ENCODE measurements at places on chromosomes 4 and X.

GRCh38 chr4:141705747-141706377, 69.5 kb downstream of the IL15 start:
- DNase-seq = no peak

GRCh38 chrX:103330681-103331288, 746 bp downstream of the TCEAL7 start:
- no peak for DNase-seq

DNA sequence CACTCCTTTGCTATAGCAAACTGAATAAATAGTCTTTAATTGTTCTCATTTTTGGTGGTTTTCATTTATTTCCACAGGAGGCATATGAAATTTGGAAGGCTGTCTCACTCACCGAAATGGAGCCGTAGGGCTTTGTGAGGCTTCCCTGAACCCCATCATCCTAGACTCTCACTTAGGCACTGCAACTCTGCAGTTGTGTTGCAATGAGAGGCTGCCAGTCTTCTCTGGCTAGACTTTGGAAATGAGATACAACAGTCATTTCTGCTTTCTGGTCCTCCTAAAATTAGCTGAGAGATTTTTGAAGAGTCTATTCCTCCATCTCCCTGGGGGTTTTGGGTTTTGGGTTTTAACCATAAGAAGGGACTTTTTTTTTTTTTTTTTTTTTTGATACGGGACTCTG, 146.5 kb downstream of the SH3BGRL start:
- no peak for DNase-seq

DNA sequence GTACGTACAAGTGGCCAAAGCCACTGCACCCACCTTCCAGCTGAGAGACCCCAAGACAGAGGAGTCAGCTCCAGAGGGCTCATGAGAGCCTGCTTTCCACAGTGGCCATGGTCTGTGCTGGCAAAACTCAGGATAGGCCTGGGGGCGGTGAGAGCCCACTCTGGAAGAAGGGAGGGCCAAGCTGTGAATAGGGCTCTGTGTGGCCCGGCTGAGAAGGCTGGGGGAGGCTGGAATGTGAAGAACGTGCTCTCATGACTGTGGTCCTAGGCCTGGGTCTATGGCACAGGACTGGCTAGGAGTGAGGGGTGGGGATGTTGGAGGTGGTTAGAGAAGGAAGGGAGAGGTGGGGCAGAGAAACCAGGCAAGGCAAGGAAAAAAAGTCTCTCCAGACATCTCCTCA, 13.3 kb downstream of the STARD8 start:
- no peak for DNase-seq

- no peak for DNase-seq
Measured at GRCh38 chr4:6893449-6894085, 16.1 kb upstream of the TBC1D14 start.

- no peak for DNase-seq
Measured at GRCh38 chr4:40931238-40931637, 181.5 kb downstream of the NSUN7 start.

DNA sequence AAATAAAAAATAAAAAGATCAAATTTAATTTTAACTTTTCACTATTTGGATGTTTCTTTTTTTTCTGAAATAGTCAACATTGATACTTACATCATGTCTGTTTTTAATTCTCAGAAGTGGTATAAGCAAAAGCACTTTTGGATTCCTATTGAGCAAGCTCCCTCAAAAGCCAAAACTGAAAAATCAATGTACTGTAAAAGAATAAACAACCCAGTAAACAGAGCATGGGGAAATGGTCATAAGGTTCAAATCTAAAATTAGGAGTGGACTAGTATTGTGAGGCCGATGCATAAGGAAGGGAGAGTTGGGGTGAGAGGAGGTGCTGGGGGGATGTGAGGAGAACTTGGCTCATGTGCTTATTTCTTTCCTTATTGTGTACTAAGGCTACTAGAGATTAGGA, 37.9 kb downstream of the NUDT6 start:
- no peak for DNase-seq

GRCh38 chr4:11483046-11483445, 54.4 kb upstream of the HS3ST1 start:
- no peak for DNase-seq

DNA sequence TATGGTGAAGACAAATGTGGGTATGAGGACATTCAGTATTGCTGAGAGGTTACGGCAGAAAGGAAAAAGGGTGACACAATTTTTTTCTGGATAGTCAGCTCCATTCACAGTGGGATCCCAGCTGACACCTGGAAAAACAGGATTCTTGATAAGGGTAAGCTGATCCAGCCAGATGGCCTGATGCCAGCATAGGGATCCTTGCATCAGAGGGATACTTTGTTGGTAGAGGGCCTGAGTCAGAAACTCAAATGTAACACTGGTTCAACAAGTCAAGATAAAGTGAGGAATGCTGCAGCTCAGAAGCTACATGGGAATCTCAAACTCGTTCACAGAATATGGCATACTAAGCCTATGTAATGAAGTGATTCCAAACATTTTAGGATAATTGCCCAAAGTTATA, 726.7 kb downstream of the C4orf33 start:
- no peak for DNase-seq

- no peak for DNase-seq
Measured at GRCh38 chr4:121306931-121307330, 73.9 kb downstream of the QRFPR start.

GRCh38 chrX:102976793-102977495, 39.9 kb downstream of the RAB40AL start:
- no peak for DNase-seq

GRCh38 chr4:123412700-123413512, 16.3 kb downstream of the SPRY1 start:
- no peak for DNase-seq

- DNase-seq = no peak
Measured at GRCh38 chrX:13377550-13377934, 57.7 kb upstream of the ATXN3L start.

DNA sequence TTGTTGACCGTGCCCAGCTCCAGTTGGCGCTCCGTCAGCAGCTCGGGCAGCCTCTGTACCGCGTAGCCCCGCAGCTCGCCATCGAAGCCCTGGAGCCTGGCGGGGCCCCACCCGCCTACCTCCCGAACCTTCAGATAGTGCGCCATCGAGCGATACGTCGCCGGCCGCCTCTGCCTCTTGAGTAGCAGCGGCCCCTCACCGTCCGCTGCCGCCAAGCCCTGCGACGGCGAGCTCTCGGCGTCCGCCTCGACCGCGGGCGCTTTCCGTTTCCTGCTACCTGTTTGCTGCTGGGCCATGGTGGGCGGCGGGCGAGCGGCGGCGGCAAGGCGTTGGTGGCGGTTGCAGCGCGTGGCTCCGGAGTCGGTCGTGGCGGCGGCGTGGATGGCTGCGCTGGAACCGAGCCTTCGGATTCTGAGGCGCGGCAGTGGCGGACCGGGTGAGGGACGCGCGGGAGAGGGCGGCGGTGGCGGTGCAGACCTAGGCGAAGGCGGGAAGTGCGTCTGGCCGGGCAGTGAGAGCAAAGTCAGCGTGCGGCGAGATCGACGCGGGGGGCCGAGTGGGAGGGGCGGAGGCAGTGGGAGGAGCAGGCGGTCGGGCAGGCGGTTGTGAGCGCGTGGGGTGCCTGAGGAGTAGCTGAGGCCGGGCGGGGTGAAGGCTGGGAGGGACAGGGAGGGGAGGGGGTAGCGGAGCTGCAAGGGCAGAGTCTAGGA, at the start of gene DCAF12L1:
DCAF12L1 (minus strand) TSS at position 502 of the 710 bp plus-strand sequence; CDS start at position 296, 206 bp downstream.
- DNase-seq = no peak

DNA sequence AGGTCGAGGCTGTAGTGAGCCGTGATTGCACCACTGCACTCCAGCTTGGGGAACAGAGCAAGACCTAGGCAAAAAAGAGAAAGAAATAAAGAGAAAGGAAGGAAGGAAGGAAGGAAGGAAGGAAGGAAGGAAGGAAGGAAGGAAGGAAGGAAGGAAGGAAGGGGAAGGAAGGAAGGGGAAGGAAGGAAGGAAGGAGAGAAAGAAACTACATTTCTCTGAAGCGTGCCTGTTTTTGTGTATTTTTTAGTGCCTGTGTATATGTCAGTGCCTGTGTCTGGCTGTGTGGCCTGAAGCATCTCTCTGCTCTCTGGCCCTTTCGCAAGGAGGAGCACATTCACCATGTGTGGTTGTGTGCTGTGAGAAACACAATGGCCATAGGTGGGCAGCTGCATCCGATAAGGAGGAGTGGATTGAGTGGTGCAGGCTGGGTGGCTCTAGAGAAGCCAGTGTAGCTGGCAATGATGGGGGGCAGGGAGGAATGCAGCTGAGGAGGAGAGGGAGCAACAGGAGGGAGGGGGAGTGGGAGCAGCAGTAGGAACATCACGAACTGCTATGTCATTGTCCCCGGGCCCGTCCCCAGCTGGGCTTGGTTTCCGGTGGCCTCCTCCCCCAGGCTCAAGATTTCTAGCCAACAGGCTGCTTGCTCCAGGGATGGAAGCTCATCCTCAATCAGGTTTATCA, 11.4 kb downstream of the SYN1 start:
- no peak for DNase-seq

DNA sequence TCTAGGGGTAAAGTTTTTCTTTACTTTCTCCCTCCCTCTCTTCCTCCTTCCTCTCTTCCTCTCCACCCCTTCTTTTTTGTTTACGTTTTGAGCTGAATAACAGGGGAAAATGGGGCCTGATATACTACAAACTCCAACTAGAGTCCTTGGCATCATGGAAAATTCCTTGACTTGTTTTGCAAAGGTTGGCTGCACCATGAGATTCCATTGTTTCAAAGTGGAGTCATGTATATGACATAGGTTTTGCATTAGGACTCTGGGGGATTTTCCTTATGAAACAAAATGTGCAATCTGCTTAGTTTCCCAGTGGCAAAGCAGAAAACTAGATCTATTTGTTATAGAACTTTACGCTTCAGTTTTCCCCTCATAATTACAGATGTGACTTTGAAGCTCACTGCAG, 233.5 kb upstream of the PGRMC2 start:
- DNase-seq = no peak

DNA sequence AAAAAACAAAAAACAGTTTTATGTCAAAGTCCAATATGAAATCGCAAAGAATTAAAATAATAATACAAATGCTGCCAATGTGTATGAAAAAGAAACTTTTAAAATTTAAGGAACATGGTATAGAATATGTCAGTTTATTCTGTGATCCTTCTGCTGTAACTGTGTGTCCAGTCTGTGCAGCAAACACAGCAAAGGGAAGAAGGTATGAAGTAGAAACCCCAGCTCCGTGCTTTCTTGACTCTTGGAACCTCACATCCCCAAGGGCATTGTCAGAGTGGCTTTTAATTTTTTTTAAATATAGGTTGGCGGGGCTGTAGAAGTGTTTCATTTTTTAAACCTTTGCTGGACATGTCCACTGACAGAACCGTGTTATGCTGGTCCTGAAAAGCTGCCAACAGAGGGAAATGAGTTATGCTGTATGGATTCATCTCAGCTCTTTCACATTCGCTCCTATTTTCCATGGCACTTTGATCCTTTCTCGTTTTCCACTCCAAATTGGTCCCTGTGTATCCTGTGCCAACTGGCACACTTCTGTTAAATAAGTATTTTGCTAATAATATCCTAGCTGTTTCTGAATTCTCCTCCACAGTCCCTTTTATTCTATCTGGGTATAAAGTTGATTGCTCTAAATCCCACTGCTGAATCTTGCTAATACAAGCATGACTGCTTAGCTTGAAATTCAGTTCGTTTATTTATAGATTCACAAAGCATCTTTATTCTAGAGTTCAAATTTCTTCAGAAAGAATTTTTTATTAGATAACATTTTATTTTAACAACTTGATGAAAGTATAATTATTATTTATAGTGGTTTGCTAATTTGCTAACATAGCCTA, 127.0 kb upstream of the DDIT4L start:
- no peak for DNase-seq

DNA sequence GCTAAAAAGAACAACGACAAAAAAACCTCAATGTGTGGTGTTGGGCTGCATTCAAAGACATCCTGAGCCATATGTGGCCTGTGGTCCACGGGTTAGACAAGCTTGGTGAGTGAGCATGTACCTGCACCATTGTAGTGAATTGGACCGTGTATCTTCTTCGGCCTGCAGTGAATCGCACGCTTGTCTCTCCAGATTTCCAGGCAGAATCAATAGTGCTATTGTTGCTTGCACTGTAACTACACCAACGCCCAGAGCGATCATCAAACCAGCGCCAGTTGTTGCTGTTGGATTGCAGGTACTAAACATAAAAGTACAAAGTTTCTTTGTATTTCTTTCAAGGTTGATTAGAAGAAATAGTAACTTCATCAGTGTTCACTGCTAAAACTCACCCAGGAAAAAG, 101.6 kb downstream of the HUWE1 start:
- DNase-seq = no peak

DNA sequence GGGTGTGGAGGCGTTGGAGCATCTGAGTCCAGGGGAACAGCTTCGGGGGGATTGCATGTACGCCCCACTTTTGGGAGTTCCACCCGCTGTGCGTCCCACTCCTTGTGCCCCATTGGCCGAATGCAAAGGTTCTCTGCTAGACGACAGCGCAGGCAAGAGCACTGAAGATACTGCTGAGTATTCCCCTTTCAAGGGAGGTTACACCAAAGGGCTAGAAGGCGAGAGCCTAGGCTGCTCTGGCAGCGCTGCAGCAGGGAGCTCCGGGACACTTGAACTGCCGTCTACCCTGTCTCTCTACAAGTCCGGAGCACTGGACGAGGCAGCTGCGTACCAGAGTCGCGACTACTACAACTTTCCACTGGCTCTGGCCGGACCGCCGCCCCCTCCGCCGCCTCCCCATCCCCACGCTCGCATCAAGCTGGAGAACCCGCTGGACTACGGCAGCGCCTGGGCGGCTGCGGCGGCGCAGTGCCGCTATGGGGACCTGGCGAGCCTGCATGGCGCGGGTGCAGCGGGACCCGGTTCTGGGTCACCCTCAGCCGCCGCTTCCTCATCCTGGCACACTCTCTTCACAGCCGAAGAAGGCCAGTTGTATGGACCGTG, 2.2 kb downstream of the AR start:
- DNase-seq = no peak

DNA sequence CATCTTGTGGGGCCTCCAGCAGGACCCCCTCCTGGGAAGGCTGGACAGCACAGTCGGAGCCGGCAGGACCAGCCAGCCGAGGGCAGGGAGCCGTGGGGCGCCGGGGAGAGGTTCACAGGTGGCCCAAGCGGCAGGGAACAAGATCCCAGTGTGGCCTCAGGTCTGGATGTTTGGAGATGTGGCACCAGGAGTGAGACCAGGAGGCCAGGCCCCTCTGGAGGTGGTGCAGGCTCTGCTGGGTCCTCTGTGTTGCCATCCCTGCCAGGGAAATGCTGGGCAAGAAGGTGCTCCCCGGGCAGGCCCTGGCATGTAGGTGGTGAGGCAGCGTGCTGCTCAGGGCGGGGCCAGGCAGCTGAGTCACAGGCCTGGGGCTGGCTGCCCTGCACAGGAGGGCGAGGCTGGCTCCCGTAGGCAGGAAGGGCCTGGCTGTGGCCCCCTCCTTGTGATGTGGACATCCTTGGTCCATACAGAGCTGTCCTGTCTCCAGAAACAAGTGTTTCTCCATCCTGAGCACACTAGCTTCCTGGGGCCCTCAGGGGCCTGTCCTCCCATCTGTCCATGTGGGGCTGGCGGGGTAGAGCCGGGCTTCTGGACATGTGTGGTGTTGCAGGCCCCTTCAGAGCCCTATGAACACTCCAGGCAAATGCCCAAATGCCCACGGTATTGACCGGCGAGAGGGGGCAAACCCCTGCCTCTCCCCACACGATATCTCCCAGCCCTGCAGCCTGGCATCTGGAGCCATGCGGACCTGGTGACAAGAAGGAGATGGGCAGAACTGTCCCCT, 4.8 kb upstream of the HGFAC start:
- no peak for DNase-seq

Measured in stimulated activated CD8-positive, alpha-beta memory T cell treated with anti-CD3 and anti-CD28 coated beads, Interleukin-7, amount 100 ng/mL, for 48 hours (primary cell).